ENCODE measurements at places on chromosomes 12 and 14.

DNA sequence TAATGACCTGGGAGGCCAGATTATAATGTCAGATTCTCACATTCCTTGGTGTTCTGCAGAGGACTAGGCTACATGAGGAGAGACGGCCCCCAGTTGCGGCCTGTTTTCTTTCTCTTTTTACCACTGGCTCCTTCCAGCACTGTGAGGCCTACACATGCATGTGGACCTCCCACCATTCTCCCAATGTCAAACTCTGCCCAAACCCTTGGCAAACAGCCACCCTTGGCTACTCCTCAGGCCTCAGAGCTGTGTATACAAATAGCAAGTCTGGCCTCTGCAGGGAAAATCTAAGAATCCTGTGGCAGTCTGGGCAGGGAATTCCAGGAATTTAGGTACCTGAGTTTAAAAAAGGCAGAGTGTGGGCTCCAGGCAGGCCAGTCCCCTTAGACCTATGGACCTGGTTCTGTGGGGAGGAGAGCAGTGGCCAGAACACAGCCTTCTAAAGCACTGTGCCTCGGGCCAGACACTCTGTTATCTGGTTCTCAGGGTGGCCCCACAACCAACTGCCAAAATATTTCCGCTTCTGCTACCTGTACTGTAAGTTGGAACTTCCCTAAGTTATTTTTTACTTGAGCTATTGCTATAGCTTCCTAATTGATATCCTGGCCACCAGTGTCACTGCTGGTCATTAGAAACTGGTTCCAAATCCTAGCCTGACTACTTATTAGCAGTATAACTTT is 19.9 kb upstream of the NEDD1 start:
- DNase-seq, result no peak

- DNase-seq, result peak; percentile 42
Observed at GRCh38 chr14:72916174-72916573, 10.1 kb upstream of the DCAF4 start.

DNA sequence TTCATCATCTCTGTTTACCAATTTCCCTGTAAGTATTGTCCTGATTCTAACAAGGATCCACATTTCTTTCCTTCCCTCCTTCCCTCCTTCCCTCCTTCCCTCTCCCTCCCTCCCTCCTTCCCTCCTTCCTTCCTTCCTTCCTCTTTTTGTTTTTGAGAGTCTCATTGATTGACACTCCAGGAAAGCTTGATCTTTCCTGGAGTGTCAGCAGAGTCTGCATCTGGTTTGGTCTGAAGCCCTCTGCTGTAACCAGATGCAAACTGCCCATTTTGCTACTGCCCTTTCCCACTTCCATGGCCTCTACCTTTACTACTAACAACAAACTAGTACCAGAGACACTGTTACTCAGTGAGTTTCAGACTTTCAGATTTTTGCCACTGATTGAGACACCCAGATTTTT is 14.4 kb upstream of the OR6C65 start:
- DNase-seq, result no peak

- DNase-seq, result no peak
Observed at GRCh38 chr12:65854629-65855028, 30.3 kb downstream of the HMGA2 start.
